ENCODE measurements at places on chromosomes 3 and 15. TPM values are rescaled to one million over a fixed set of nuclear protein-coding genes. Genes with fewer than 3 reads are reported as not detected.

- H3K4me1 ChIP-seq, result no peaks in the 10 kb centered on the region
- DNase-seq, result no peak
- peaks cover 19% of the 10 kb centered on the region for H3K36me3 ChIP-seq
- no peak overlapping the region for H3K4me3 ChIP-seq
Observed at GRCh38 chr3:94071713-94072284, 8.9 kb downstream of the NSUN3 start.

DNA sequence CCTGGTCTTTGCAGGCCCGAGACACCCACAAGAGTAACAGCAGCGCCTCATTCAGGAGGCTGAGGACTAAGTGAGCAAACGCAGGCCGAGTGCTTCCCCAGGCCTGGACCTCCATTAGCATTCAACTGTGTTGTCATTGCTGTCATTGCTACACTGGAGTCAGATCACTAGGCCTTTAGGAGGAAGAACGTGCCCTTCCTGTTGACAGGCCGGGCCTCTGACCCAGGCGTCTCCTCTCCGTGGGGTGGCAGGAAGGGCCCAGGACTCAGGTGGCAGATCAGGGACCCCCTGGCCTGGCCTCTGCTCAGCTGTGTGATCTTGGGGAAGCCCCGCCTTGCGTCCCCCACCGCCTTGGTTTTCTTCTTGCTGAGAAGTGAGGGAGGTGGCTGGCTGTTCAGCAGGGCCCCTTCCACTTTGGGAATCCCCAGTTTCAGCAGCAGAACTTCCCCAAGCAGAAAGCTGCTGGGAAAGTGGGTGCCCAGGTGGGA is 19.1 kb downstream of the ZDHHC19 start:
- H3K36me3 ChIP-seq, result no peaks in the 10 kb centered on the region
- peak; percentile 68 for DNase-seq
- H3K4me1 ChIP-seq, result no peaks in the 10 kb centered on the region
- H3K27me3 ChIP-seq, result no peaks in the 10 kb centered on the region
- H3K27ac ChIP-seq, result no peak overlapping the region

DNA sequence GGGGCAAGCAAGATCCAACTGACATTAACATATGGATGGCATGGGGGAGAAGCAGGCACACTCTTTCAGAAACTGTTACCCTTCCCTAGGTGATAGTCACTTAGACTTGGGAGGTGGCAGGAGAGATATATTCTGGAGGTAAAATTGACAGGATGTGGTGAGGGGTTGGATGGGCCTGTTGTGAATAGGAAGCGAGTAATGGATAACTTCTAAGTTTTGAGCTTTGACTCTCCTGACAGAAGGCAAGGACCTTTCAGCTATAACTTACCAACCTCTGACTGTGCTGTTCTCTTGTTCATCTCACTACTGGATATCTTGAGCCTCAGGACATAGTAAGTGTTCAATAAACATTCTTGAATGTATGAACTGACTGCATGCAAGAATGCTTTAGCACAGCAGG is 1.9 kb upstream of the PDIA5 start:
- no peak overlapping the region for H3K4me3 ChIP-seq
- no peaks in the 10 kb centered on the region for H3K36me3 ChIP-seq
- peaks cover 7% of the 10 kb centered on the region for H3K4me1 ChIP-seq
- no peak overlapping the region for H3K27ac ChIP-seq
- H3K27me3 ChIP-seq, result no peaks in the 10 kb centered on the region

GRCh38 chr15:100405179-100405578 is 63.4 kb upstream of the ADAMTS17 start:
- no peak for DNase-seq
- no peak overlapping the region for H3K4me3 ChIP-seq
- no peaks in the 10 kb centered on the region for H3K4me1 ChIP-seq

- H3K27ac ChIP-seq, result no peak overlapping the region
- peaks cover 9% of the 10 kb centered on the region for H3K36me3 ChIP-seq
- no peak for DNase-seq
- no peaks in the 10 kb centered on the region for H3K4me1 ChIP-seq
Observed at GRCh38 chr3:170232266-170232665, 10.0 kb downstream of the PRKCI start.

The LMCD1 gene
- 22.1 TPM for total RNA-seq

DNA sequence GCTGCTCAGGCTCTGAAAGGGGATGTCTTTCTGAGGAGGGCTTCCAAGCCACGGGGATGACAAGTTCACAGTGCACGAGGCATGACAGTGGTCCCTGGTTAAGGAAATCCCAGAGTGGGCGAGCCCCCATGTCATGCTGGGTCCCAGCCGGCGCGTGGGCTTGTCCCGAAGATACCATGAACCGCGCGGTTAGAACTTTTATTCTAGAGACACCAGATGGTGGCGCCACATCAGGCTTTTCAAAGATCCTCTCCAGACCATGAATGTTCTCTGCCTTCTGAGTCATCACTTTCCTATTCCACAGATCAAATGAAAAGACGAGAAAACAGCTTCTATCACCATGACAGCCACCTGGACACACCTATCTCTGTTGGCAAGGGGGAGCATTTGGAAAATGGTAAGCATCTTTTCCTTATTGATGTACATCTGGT is 227.8 kb upstream of the LYSMD4 start:
- no peaks in the 10 kb centered on the region for H3K27me3 ChIP-seq
- DNase-seq, result peak; percentile 72
- H3K36me3 ChIP-seq, result no peaks in the 10 kb centered on the region
- H3K27ac ChIP-seq, result no peak overlapping the region
- H3K4me3 ChIP-seq, result no peak overlapping the region
- H3K4me1 ChIP-seq, result no peaks in the 10 kb centered on the region

- H3K36me3 ChIP-seq, result peaks cover 3% of the 10 kb centered on the region
- no peaks in the 10 kb centered on the region for H3K27me3 ChIP-seq
- H3K4me1 ChIP-seq, result peaks cover 7% of the 10 kb centered on the region
- H3K4me3 ChIP-seq, result no peak overlapping the region
- H3K27ac ChIP-seq, result no peak overlapping the region
Observed at GRCh38 chr3:59812237-59813147, 762.7 kb upstream of the CFAP20DC start.

- H3K27me3 ChIP-seq, result no peaks in the 10 kb centered on the region
- DNase-seq, result no peak
- no peak overlapping the region for H3K4me3 ChIP-seq
- H3K27ac ChIP-seq, result no peak overlapping the region
- no peaks in the 10 kb centered on the region for H3K36me3 ChIP-seq
Observed at GRCh38 chr3:120174811-120175539, 80.7 kb upstream of the GSK3B start.

The RBP2 gene
- total RNA-seq, result not detected

All from H9 (cell line).